ENCODE measurements at places on chromosomes 1 and 21. TPM values are rescaled to one million over a fixed set of nuclear protein-coding genes. Genes with fewer than 3 reads are reported as not detected.

The RBM11 gene
- 0.11 TPM for polyA plus RNA-seq

The GNAT2 gene
- polyA plus RNA-seq = 0.22 TPM

The CD5L gene
- polyA plus RNA-seq = not detected

The NUP210L gene
- 0.08 TPM for polyA plus RNA-seq

The TRIM17 gene
- 0.12 TPM for polyA plus RNA-seq

The AMPD1 gene
- not detected for polyA plus RNA-seq

The AUNIP gene
- 3.4 TPM for polyA plus RNA-seq

The NES gene
- polyA plus RNA-seq = 23.0 TPM

DNA sequence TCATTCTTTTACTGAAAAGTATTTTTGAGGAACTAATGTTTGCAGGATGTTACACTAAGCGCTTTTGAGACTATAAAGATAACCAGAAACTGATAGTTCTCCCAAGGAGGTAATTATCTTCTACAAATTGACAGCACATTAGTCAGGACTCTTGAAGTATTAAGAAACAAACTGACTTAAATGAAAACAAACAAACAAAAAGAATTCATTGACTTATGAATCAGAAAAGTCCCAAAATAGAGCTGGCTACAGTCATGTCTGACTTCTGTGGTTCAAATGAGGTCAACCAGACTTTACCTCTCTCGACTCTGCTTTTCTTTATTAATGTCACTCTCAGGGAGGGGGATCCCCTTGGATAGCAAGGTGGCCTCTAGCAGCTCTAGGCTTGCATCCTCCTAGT, 296.8 kb downstream of the TPR start:
- H3K27me3 ChIP-seq = no peaks in the 10 kb centered on the region
- H3K27ac ChIP-seq = no peak overlapping the region
- no peaks in the 10 kb centered on the region for H3K4me1 ChIP-seq
- no peak overlapping the region for H3K4me3 ChIP-seq
- no peak for DNase-seq
- H3K36me3 ChIP-seq = no peaks in the 10 kb centered on the region

GRCh38 chr1:24875257-24875656, 54.8 kb downstream of the RUNX3 start:
- no peaks in the 10 kb centered on the region for H3K27me3 ChIP-seq
- DNase-seq = no peak
- no peaks in the 10 kb centered on the region for H3K36me3 ChIP-seq
- no peak overlapping the region for H3K4me3 ChIP-seq

DNA sequence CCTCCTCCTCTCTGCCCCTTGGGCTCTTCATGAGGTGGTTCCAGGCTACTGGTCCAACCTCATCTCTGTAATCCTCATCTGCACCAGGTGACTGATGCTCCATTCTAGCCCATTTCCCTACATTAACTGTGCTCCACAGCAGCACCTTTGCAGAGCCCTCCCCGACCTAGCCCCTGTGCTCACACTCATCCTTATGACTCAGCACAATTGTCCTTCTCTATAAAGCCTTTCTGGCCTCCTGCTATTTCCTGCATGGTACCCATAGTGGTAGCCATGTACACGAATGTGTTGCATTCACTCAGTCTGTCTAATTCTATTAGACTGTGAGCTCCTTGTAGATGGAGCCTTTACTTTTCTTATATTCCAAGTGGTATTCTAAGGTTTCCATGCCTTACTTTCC, 339.0 kb downstream of the DISC1 start:
- no peaks in the 10 kb centered on the region for H3K4me1 ChIP-seq
- DNase-seq = no peak
- H3K27me3 ChIP-seq = no peaks in the 10 kb centered on the region
- H3K4me3 ChIP-seq = no peak overlapping the region
- no peak overlapping the region for H3K27ac ChIP-seq

GRCh38 chr1:41936107-41936506, 17.4 kb upstream of the HIVEP3 start:
- no peak overlapping the region for H3K4me3 ChIP-seq
- no peaks in the 10 kb centered on the region for H3K36me3 ChIP-seq
- peaks cover 2% of the 10 kb centered on the region for H3K4me1 ChIP-seq
- peak; percentile 34 for DNase-seq
- H3K27me3 ChIP-seq = no peaks in the 10 kb centered on the region

DNA sequence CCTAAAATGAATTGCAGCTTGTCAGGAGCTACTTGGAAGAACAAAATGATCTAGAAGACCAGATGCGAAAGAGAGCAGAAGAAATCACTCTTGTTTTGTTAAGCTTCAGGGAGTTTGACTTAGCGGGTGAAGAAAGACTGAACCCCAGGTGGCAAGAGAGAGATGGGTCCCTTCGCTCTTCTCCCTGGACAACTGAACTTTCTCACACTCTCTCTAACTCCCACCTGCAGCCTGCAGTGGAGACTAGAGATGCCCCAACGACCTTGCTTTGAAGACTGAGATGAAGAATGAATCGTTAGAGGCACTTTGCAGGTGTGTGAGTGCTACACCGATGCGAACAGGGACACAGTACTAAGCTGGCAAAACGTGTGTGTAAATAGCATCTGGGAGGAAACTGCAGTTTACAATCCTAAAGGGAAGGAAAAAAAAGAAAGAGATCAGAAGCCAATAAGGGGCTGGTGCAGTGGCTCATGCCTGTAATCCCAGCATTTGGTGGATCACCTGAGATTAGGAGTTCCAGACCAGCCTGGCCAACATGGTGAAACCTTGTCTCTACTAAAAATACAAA, 64.5 kb upstream of the LYST start:
- DNase-seq = no peak
- no peak overlapping the region for H3K27ac ChIP-seq
- no peak overlapping the region for H3K4me3 ChIP-seq
- H3K27me3 ChIP-seq = no peaks in the 10 kb centered on the region

GRCh38 chr1:241647658-241648057, 4.4 kb upstream of the WDR64 start:
- H3K27me3 ChIP-seq = no peaks in the 10 kb centered on the region
- H3K4me3 ChIP-seq = no peak overlapping the region
- no peaks in the 10 kb centered on the region for H3K4me1 ChIP-seq

DNA sequence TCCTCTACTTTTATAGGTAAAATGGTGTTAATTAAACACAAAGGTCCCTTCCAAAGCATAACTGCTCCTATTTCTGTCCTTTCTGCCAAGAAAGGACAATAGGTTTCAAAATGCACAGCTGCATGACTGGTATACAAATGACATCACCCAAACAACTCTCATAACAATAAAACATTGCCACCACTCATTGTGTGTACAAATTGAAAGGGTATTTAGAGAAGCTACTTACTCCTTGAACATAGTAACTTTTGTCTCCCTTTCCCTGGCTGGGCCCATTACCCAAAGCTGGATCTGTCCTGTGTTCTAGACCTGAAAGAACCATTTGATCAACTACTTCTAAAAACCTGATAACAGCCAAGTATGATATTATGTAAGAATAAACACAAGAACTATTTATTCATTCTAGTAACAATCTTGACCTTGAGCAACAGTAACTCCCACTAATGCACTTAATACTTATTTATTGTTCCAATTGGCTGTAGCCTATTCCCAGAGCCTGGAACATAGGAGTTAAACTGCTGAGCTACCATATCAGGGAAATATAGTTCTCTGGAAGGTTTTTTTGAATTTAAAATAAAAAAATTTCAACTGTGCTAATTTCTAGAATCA, 38.2 kb downstream of the TTLL7 start:
- H3K27me3 ChIP-seq = no peaks in the 10 kb centered on the region
- no peak overlapping the region for H3K4me3 ChIP-seq
- H3K4me1 ChIP-seq = no peaks in the 10 kb centered on the region

DNA sequence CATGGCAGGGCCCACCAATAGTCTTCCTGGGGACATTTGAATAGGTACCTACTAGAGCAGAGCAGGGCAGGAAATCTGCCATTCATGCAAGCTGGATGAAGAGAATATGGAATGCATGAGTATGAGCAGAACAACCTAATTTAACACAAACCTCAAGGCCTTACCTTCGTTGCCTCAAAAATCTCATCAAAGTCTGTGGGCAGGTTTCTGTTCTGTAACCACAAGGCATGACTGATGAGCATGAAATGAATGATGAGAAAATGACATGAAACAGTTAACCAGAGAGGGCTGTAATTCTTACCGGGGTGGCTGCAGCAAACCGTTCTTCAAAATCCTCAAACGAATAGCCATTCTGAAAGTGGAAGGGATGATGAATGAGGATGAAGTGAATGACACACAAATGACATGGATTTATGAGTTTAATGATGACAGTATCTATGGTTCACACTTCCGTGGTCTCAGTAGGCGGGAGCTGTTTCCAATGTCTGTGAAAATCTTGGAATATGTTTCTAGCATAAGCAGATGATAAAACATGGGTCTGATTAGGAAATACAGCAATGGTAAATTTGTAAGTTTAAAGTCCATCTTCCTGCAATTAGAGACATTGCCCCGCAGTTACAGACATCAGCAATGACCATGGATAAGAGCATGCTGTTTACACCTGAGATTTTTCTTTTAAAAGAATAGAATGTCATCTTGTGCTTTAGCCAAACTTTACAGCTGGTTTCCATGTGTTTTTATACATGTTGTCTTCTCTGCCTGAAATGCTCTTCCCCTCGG, 67.6 kb upstream of the C8B start:
- H3K4me3 ChIP-seq = no peak overlapping the region
- DNase-seq = no peak
- no peaks in the 10 kb centered on the region for H3K36me3 ChIP-seq
- H3K27ac ChIP-seq = no peak overlapping the region

GRCh38 chr1:55284856-55285255, 69.7 kb upstream of the USP24 start:
- peak; percentile 75 for DNase-seq
- H3K27ac ChIP-seq = no peak overlapping the region
- peaks cover 4% of the 10 kb centered on the region for H3K4me1 ChIP-seq

GRCh38 chr1:67333603-67334002, 25.9 kb downstream of the IL12RB2 start:
- no peaks in the 10 kb centered on the region for H3K4me1 ChIP-seq
- no peak overlapping the region for H3K27ac ChIP-seq
- no peaks in the 10 kb centered on the region for H3K36me3 ChIP-seq
- H3K27me3 ChIP-seq = no peaks in the 10 kb centered on the region
- DNase-seq = no peak

DNA sequence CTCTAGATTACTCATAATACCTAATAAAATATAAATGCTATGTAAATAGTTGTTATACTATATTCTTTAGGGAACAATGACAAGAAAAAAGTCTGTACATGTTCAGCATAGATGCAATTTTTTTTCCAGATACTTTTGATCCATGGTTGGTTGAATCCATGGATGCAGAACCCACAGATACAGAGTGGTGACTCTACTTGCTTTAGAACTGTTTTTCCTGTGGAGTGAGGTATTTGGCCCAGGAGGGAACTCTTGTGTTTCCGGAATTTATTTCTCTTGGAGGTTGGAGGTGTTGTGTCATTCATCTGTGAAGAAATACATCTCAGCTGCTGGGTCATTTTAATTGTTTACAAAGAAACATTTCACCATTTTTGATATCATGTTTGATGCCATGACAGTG, 28.7 kb downstream of the TMEM200B start:
- H3K27me3 ChIP-seq = no peaks in the 10 kb centered on the region
- no peak overlapping the region for H3K4me3 ChIP-seq
- H3K36me3 ChIP-seq = no peaks in the 10 kb centered on the region
- no peak for DNase-seq
- no peaks in the 10 kb centered on the region for H3K4me1 ChIP-seq
- H3K27ac ChIP-seq = no peak overlapping the region

- peaks cover 4% of the 10 kb centered on the region for H3K4me1 ChIP-seq
- H3K36me3 ChIP-seq = no peaks in the 10 kb centered on the region
- no peak for DNase-seq
- peak overlapping the region; percentile 55 for H3K4me3 ChIP-seq
Measured at GRCh38 chr1:41242342-41243078, 404 bp upstream of the SCMH1 start.

- no peaks in the 10 kb centered on the region for H3K36me3 ChIP-seq
- no peak overlapping the region for H3K27ac ChIP-seq
- no peak for DNase-seq
- no peak overlapping the region for H3K4me3 ChIP-seq
- no peaks in the 10 kb centered on the region for H3K27me3 ChIP-seq
- H3K4me1 ChIP-seq = no peaks in the 10 kb centered on the region
Measured at GRCh38 chr21:15362458-15362857, 297.7 kb upstream of the NRIP1 start.

DNA sequence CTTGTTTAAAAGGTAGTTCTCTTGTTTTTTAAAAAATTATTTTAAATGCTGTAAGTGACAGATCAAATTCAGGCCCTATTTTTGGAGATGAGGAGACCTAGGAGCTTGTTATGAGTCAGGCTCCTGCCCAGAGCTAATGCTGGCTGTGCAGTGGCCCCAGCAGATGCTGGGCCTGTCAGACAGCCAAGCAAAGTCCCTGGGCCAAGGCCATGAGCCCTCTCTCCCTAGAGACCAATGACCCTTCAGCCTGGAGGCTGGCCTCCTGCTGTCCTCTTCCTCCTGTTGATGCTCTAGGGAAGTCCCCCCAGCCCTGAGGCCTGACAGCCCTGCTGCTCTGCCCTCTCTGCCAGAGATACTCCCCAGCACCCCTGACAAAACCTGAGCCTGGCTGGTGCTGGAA, 128.1 kb upstream of the CTTNBP2NL start:
- H3K27me3 ChIP-seq = no peaks in the 10 kb centered on the region
- no peak overlapping the region for H3K27ac ChIP-seq
- no peaks in the 10 kb centered on the region for H3K4me1 ChIP-seq
- no peaks in the 10 kb centered on the region for H3K36me3 ChIP-seq

DNA sequence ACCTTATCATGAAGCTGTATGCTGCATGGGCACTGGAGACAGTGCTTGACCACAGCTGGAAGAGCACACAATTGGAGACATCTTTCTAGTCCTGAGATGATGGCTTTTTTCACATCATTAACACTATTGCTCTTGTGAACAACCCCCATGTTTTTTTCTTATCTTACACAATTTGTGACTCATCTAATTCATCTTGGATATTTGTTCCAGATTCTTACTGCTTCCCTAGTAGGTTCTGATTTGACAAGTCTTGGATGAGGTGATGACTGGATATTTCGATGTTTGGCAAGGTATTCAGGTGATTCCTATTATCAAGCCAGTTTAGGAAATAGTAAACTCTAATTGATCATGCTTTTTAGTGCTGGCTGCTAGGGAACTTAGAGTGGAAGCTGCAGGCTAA, 23.7 kb downstream of the HLX start:
- no peaks in the 10 kb centered on the region for H3K27me3 ChIP-seq
- no peaks in the 10 kb centered on the region for H3K36me3 ChIP-seq
- H3K27ac ChIP-seq = no peak overlapping the region
- no peak overlapping the region for H3K4me3 ChIP-seq

DNA sequence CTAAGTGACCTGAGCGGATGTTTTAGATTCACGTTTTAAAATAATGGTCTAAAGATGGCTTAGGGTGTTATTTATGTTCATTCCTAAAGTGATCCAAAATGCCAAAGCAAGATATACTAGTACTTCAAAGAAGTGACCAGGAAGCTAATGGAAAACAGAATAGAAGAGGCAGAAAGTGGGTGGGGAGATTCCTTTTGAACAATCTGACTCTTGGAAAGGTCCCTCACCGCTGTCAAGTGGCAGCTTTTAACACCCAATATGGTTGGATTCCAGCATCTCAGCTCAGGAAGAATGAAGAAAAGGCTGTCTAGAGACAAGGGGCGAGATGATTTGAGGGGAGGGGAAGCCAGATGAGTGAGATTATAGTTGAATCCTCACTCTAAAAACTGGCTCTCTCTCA, 90.3 kb downstream of the SCMH1 start:
- H3K4me1 ChIP-seq = peaks cover 16% of the 10 kb centered on the region
- H3K27me3 ChIP-seq = no peaks in the 10 kb centered on the region
- no peak overlapping the region for H3K4me3 ChIP-seq
- peak overlapping the region; percentile 43 for H3K27ac ChIP-seq
- H3K36me3 ChIP-seq = peaks cover 2% of the 10 kb centered on the region

All from fibroblast of lung (primary cell).